CD4-positive, alpha-beta T cell (primary cell): ENCODE measurements at places on chromosomes 12 and 14.
A peak's percentile ranks its signal among the peaks of the same experiment; 100 is the strongest.

DNA sequence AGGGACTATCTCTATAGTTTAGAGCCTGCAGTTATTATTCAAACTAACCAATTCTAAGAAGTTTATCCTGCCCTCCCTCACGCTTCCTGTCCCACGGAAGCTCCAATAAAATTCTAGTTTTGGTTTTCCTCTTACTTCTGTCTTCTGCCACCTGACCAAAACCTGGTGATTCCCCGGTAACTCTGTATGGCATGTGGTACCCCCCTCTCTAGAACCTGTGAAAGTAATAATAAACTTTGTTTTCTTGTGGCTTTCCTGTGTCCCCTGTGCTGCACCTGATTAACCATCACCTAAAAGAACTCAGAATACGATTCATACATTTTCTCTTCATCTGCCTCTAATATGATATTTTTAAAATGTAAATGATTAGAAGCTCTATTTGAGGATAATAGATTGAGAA is 379.8 kb downstream of the APAF1 start:
- no peak overlapping the region for H3K4me3 ChIP-seq
- DNase-seq, result no peak
- H3K27me3 ChIP-seq, result peaks cover 8% of the 10 kb centered on the region
- H3K27ac ChIP-seq, result no peak overlapping the region
- H3K36me3 ChIP-seq, result no peaks in the 10 kb centered on the region
- no peaks in the 10 kb centered on the region for H3K4me1 ChIP-seq

GRCh38 chr12:28104316-28104715 is 85.9 kb upstream of the CCDC91 start:
- no peaks in the 10 kb centered on the region for H3K36me3 ChIP-seq
- no peak overlapping the region for H3K27ac ChIP-seq
- no peaks in the 10 kb centered on the region for H3K4me1 ChIP-seq
- no peaks in the 10 kb centered on the region for H3K27me3 ChIP-seq
- H3K4me3 ChIP-seq, result no peak overlapping the region

DNA sequence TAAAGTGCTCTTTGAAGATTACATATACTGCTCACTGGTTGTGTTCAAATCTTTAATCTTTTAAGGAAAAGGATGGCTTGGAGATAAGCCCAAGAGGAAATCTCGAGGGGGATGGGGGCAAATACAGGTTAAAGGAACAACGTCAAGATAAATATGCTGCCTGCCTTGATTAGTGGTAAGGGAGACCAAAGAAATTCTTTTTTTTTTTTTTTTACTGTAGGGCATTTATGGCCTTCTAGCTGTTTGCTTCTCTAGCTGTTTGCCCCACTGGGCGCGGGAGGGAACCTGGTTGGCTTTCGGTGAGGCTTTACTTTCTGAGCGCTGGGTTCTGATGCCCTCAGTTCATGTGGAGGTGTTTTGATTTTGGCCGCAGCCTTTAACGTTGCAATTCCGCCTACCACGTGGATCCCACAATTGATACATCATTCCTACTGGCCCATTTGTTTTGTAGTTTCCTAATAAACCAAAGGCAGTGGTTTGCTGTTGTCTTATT is 5.7 kb downstream of the CCND2 start:
- no peak overlapping the region for H3K4me3 ChIP-seq
- H3K36me3 ChIP-seq, result peaks cover 85% of the 10 kb centered on the region
- no peaks in the 10 kb centered on the region for H3K27me3 ChIP-seq
- peaks cover 86% of the 10 kb centered on the region for H3K4me1 ChIP-seq
- no peak for DNase-seq

GRCh38 chr14:102768223-102769048 is 8.8 kb upstream of the TRAF3 start:
- H3K4me3 ChIP-seq, result no peak overlapping the region
- no peaks in the 10 kb centered on the region for H3K36me3 ChIP-seq
- H3K27me3 ChIP-seq, result no peaks in the 10 kb centered on the region
- DNase-seq, result no peak
- no peaks in the 10 kb centered on the region for H3K4me1 ChIP-seq
- H3K27ac ChIP-seq, result no peak overlapping the region

- H3K36me3 ChIP-seq, result no peaks in the 10 kb centered on the region
- no peak overlapping the region for H3K4me3 ChIP-seq
- no peak for DNase-seq
- no peaks in the 10 kb centered on the region for H3K27me3 ChIP-seq
- H3K4me1 ChIP-seq, result peaks cover 40% of the 10 kb centered on the region
These were observed 50.0 kb upstream of the BCL2L14 start for GRCh38 chr12:12020762-12021161.

GRCh38 chr14:67820428-67820971 is 921 bp downstream of the RAD51B start:
- peaks cover 34% of the 10 kb centered on the region for H3K4me1 ChIP-seq
- no peak for DNase-seq
- peak overlapping the region; percentile 44 for H3K27ac ChIP-seq
